ENCODE measurements at places on chromosomes 7 and 10.

- no peak for DNase-seq
Measured at GRCh38 chr10:25336330-25336729, 161.5 kb downstream of the GPR158 start.

DNA sequence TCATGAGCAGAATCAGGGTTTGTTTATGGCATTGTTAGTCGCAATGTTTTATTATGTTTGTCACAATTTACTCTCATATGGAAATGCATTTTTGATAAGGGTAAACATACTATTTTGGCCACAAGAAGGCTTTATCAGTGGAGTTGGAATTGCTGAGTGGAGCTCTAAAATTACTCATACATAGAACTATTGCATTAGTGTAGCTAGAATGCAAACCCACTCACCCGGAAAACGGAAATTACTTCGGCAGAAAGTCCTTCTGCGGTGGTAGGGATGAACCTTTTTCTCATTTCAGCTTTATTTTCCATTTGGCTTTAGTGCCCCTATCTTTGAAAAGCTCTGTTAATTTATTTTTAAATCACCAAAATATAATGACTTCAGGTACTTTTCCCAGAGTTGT is 42.8 kb upstream of the NPY start:
- DNase-seq: no peak

DNA sequence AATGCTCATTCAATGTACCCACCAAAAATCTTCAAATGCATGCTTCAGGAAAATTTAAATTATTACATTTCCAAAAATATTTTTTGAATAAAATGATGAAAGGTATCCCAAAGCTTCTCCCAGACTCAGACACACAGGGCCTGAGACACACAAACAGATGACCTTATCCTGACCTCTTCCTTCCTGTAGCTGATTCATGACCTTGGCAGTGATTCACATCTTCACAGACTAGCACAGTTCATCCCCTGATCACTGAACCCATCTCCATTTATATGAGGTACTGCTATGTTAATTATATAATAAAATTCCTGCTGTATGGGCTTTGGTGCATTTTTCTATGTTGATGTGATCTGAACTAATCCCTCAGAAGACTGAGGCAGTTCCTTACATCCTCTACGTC is 265.0 kb upstream of the GLI3 start:
- no peak for DNase-seq

DNA sequence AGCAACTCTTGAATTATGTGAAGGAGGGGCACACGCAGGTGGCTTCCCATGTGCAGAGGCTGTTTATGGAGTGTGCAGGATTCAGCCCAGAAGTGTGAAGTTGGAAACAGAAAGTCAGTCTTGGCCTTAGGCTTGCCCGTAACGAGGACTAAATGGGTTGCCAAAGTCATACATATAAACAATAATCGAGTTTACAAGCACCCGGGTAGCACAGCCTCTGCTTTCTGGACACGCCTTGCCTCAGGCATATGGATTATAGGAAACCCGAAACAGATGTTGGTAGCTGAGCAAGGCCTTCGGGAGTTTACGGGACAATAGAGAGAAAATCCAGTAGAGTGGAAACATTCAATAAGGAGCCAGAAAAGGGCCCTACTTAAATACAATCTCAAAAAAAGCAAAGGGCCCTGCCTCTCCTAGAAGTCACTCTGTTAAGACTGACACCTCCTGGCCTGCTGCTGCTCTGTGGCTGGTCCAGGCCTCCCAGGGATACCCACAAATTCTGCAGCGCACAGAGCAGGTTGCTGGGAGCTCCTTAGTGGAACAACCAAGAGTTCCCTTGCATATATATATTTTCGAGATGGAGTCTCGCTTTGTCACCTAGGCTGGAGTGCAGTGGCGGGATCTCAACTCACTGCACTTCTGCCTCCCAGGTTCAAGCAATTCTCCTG is 48.5 kb downstream of the SMKR1 start:
- no peak for DNase-seq

GRCh38 chr7:8371742-8372141 is 61.7 kb upstream of the NXPH1 start:
- DNase-seq: no peak

GRCh38 chr7:1950066-1950451 is 280.0 kb downstream of the ELFN1 start:
- no peak for DNase-seq

DNA sequence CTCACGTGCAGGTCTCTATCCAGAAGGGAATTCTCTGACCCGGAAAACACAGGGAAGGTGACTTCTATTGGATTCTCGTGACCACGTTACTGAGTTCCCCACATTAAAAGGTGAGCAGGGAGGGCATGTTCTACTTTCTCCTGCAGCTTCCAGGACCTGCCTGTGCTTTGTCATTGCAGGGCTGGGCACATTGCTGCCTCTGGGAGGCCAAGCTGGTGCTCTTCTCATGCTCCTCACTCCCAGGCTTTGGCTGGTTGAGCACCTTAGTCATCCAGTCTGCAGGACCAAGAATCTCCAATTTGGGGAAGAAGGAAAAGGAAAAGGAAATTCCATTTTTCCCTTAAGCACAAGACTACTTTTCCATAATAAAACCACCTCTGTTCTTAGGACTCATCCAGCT is 86.5 kb upstream of the TMEM72 start:
- no peak for DNase-seq

GRCh38 chr10:12470719-12471118 is 121.4 kb downstream of the CAMK1D start:
- no peak for DNase-seq

DNA sequence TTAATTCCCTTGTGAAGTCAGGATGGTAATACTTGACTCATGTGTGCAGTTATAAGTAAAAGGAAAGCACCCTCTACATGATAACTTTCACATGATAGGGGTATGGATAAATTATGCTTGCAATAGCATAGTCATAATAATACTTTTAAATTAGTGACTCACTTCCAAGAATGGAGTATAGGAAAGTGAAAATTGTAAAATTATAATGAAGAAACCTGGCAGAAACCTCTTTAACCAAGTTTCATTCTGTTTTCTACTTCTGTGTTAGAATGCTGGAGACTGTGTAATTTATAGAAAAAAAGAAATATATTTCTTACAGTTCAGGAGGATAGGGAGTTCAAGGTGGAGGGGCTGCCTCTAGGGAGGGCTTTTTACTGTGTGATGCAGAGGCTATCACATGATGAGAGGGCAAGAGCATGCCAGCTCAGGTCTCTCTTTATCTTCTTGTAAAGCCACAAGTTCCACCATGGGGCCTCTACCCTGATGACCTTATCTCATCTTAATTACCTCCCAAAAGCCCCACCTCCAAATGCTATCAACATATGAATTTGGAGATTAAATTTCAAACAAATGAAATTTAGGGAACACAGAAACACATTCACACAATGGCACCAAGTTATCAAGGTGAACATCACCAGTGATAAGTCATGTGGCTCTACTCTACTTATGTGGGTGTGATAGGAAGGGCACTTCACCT is 43.2 kb downstream of the HDAC9 start:
- DNase-seq: no peak

DNA sequence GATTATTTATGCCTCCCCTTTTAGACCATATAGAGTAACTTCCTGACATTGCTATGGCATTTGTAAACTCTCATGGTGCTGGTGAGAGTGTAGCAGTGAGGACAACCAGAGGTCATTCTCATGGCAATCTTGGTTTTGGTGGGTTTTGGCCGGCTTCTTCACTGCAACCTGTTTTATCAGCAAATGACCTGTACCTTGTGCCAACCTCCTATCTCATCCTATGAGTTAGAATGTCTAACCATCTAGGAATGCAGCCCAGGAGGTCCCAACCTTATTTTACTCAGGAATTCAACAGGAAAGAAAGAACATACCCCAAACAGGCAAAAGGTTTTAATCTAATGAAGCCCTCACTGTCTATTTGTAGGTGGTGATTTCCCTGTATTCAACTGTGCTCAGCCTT is 205.4 kb upstream of the YAE1 start:
- no peak for DNase-seq

DNA sequence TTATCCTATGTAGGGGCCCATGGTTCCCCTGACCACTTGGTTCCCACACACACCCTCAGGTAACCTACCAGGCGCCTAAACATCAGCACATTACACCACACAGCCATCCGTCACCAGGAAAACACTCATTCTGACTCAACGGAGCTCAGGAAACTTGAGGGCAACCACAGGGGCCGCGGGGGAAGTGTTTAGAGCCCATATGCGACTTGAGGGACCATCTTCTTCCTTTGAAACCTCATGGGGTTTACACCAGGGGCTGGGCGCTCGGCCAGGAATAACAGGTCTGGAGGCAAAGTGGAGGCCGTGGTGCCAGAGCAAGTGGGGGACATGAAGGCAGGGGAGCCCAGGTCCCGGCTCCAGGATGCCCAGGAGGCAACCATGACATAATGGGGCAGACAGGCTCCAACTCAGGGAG is 1.5 kb downstream of the STX1A start:
- peak; percentile 67 for DNase-seq

- DNase-seq: no peak
Measured at GRCh38 chr7:127838816-127839415, 186.9 kb downstream of the SND1 start.

GRCh38 chr7:151840088-151840910 is 36.6 kb downstream of the PRKAG2 start:
- DNase-seq: no peak

GRCh38 chr7:17671956-17672355 is 268.3 kb downstream of the SNX13 start:
- DNase-seq: no peak

- DNase-seq: no peak
Measured at GRCh38 chr10:22693371-22693784, 21.0 kb downstream of the PIP4K2A start.

DNA sequence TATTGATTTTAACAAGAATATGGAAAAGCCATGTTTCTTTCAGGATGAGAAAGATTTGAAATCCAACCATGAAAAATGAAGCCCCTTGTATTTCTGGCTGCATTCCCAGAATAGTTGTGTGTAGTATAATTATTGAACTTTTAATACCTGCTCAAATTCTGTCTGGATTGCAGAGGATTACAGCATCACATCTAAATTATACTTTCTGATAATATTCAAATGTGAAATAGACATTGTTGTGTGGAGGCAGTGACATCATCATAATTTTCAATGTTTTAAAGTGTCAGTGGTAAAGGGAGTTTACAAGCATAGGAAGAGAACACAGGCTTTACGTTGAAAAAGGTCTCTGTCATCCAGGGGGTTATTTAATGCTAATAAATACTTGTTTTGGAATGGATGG is 93.4 kb downstream of the POLL start:
- DNase-seq: no peak

DNA sequence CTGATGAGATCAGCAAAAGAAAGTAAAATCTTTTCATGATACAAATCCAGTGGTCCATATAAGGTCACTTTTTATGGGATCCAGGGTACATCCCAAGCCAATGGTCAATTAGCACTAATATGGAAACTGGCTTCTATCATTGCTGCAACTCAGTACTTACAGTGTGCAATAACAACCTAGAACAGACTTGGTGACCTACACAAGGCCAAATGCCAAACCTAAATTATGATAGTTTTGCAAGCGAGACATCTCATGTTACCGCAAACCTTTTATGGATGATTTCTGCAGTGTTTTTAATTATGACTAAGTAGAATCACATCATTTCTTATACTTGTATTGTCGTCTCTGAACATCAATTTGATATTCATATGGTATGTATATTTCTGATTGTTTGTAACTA is 583.5 kb upstream of the SEMA3D start:
- no peak for DNase-seq

DNA sequence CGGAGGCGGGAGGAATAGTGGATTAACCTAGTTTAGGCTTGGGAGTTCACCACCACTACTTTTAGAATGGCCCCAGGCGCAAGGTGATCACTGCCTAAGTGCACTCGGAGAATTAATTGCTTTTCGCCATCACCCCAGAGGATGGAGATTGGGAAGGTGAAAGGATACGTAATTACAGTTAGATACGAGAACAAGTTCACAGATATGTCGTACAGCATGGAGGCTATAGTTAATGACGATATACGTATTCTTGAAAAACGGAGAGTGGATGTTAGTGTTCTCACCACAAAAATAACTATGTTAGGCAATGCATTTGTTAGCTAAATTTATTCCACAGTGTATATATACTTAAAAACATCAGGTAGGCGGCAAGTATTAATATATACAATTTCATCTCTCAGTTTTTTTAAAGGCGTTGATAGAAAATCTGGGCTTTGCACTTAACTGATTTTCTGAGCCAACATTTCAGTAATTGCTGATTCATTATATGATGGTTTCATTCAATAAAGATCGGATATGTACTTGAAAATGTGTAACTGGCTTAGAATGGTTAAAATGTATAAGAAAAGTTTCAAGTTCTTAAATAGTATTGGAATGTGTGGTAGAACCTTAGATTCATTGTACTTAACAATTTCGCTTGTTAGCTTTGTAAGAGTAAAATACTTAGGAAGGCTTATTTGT is 683 bp downstream of the CDC123 start:
- no peak for DNase-seq

- no peak for DNase-seq
Measured at GRCh38 chr7:3107228-3107763, 63.6 kb upstream of the CARD11 start.

DNA sequence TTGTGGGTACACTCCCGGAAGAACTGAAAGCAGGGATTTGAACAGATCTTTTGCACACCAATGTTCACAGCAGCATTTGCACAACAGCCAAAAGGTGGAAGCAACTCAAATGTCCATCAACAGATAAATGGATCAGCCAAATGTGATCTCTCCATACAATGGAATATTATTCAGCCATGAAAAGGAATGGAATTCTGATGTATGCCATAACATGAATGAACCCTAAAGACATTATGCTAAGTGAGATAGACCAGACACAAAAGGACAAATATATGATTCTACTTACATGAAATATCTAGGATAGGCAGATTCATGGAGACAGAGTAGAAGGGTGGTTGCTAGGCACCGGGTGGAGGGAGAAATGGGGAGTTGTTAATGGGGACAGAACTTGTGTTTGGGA is 36.7 kb downstream of the CLEC2L start:
- no peak for DNase-seq

DNA sequence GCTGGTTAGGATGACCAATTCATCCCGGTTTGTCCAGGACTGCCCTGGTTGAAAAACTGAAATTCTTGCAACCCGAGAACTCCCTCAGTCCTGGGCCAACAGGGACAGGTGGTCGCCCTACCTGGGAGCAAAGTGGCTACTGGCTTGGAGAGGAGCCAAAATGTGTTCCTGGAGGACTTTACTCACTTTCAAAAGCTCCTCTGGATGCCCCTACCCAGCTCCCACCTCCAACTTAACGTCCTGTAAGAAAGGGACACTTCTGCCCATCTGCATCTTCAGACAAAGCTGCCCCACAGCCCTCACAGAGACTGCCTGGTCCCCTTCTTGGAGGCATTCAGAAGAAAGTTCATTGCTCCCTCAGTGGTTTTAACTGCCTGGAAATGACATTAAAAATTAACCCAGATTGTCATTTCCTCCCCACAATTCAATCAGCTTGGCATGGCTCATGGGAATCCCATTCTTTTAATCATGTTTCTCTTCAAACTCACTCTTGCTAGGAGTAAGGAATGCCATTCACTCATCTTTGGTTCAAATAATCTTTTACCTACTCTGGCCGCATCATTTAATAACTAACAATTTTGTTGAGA is 24.0 kb upstream of the HSPA12A start:
- DNase-seq: no peak

Data from stimulated activated CD4-positive, alpha-beta T cell treated with anti-CD3 and anti-CD28 coated beads, Interleukin-2, amount 100 ng/mL, for 4 hours (primary cell).